Spinal cord (tissue), 10 donors: ENCODE measurements at places on chromosomes 12 and 14.
A peak's percentile ranks its signal among the peaks of the same experiment; 100 is the strongest.

DNA sequence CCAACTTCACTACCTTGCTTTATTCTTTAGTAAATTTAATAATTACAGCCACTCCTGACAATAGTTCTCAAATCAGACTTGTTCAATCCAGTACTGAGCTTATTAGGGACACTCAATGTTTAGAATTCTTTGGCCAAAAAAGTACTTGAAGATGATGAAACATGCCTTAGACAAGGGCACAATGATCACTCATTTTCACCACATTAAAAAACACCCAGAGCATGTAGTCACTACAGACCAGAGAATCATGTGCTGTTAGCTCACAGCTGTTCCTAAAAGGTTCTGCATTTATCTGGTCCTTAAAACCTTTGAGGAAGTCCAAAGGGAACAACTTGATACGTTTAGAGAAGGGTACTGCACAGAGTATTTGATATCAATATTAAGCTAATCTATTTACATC is 98.7 kb downstream of the INSM2 start:
- no peak for DNase-seq

DNA sequence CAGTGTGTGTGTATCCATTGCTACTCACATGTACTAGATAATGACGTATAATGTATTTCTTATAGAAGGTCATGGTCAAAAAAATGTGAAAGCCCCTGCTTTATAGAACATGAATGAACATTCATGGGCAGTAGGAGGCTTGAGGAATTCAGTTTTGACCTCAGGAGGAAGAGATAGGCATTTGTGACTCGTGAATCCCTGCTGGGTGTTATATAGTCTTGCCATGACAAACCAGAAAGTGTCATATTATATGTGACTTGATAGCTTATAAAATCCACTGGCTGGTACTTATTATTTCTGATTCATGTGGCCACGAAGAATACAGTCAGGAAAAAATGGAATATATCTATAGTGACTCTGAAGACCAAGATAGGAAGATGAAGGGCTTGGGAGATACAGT is 287.6 kb downstream of the CEP128 start:
- DNase-seq = no peak

- no peak for DNase-seq
These were observed 52.5 kb downstream of the SPIC start for GRCh38 chr12:101527682-101528081.

DNA sequence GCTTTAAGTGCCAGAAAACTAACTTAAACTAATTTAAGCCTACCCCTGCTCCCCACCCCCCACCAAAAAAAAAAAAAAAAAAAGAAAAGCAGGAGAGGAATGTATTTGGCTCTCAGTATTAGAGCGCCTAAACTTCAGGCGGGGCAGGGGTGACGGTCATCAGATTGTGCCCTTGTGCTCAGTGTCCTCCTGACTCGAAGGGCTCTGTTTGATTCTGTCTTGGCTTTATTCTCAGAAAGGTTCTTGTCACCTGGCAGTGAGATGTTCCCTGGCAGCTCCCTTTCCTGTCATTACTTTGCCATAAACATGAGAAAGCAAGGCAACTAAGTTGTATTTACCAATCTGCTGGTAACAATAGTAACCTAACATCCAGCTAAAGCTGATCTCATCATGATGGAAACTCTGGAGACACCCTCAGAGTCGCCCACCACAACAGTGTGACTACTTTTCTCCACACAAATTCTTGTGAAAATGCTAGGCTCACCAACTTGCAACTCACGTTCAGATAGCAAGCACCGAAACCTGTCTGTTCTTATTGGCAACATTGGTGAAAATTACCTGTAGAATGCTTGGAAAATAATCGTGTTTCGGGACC is 39.0 kb upstream of the WNK1 start:
- DNase-seq = no peak

DNA sequence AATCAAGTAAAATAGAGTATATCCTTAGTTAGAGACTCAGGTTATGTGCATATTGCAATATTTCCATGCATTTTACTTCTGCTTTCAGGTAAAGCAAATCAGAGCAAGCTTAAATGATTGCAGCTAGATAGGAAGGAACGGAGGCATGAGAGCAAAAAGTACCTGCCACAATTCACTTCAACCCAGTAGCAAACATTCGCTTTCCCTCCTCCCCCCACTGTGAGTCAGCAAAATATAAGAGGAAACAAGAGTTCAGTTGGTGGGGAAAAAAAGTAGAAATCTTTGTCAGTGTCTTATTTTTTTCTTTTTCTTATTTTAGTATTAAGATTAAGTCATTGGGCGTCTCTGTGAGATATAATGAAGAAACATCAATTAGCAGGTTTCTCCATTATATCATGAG is 475.4 kb downstream of the NPAS3 start:
- DNase-seq = no peak

GRCh38 chr14:25400607-25401206 is 350.8 kb upstream of the STXBP6 start:
- peak; percentile 80 for DNase-seq

DNA sequence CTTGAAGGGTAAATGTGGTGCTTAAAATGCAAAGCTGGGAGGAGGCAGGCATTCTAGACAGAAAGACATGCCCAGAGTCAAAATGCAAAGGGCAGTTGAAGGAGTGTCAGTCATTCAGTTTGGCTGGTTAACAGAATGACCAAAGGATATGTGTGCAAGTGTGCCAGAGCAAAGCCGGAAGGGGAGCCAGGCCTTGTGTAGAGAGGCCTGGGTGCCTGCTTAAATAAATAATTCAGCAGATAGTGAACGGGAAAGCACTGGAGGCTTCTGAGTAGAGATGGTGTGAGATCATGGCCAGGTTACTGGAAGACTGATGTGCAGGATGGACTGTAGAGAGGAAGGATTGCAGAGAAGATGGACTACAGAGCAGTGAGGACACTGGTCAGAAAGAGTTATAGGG is 244.9 kb downstream of the PRKD1 start:
- no peak for DNase-seq

GRCh38 chr14:45686771-45687170 is 433.8 kb upstream of the MIS18BP1 start:
- DNase-seq = no peak

GRCh38 chr12:13562915-13563742 is 366.6 kb downstream of the EMP1 start:
- DNase-seq = no peak

GRCh38 chr12:125381373-125381772 is 316.1 kb downstream of the AACS start:
- no peak for DNase-seq

GRCh38 chr12:46219877-46220655 is 48.8 kb downstream of the SLC38A1 start:
- DNase-seq = no peak

- DNase-seq = no peak
These were observed 9.5 kb downstream of the TBX3 start for GRCh38 chr12:114674251-114675047.

DNA sequence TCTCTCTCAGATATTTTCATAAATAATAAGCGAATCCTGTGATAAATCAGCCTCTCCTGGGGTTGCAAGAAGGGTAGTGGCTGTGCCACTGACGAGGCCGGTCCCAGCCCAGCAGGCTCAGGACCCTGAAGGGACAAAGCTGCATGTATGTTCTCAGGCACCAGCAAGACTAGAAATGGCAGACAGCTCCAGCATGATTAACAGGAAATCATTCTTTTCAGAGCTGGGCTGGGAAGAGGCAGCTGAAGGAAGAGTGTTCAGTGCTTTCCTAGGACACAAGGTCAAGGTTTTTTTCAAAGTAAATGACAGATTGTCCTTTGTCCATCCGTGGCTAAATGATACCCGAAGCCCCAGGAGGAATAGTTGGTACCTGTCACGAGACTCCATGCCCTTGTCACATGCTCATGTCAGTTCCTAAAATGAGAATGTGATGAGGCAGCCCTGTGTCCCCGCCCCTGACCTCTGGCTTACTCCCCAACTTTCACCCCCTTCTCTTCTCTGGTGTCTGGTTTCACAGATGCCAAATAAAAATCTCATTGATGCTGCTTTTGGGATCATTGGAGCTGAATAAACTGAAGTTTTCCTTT is 65.1 kb downstream of the PPP1R36 start:
- no peak for DNase-seq

GRCh38 chr14:94381149-94382030 is 7.0 kb downstream of the SERPINA1 start:
- no peak for DNase-seq

DNA sequence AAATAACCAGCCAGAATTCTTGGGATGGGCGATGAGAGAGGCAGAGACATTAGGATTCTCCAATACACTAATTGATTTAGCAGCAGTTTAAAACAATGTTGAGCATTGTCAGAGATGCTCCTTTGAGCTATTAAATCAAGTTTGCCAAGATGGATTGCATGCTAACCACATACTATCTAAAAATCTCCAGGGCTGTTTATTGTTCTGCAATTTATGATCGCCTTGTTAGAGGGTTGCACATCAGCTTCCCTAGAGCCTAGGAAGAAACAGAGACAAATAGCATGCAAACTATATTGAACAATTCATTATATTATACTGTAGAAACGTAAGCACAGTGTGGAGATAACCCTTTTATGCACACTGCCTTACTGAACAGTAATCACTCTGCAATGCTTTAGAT is 599.9 kb downstream of the SOX5 start:
- peak; percentile 32 for DNase-seq

DNA sequence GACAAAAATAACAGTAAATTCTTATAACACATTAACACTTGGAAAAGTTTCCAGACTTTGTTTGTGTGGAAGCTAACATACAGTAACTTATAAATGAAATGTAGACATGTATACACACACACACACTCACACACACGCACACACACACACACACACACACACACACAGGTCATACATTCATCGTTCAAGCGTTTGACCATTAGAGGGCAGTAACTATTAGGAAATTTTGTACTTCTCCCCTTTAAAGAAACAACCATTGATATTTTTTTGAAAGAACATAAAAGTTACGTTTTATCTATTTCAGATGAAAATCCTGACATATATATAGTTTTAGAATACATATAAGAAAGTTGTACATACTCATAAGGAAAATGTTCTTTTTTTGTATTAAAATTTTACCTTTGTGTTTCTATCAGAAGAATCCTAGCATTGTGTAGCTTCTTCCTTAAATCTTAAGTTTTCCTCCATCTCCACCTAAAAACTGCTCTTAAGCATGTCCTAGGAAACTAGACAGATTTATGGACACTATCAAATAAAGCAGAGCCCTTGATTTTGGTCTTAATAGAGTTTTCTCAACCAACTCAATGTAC is 29.0 kb downstream of the PTPRQ start:
- peak; percentile 5 for DNase-seq

- no peak for DNase-seq
These were observed 79.5 kb downstream of the RPS29 start for GRCh38 chr14:49506650-49507049.

- no peak for DNase-seq
These were observed 8.4 kb upstream of the EID3 start for GRCh38 chr12:104294927-104295668.

- no peak for DNase-seq
These were observed 35.2 kb downstream of the SLC8B1 start for GRCh38 chr12:113299619-113300237.

- DNase-seq = no peak
These were observed 77.0 kb upstream of the PLEKHG7 start for GRCh38 chr12:92625639-92626310.

- no peak for DNase-seq
These were observed 2.4 kb downstream of the ULK1 start for GRCh38 chr12:131896811-131897270.

- no peak for DNase-seq
These were observed 14.9 kb downstream of the EML1 start for GRCh38 chr14:99808154-99808505.

DNA sequence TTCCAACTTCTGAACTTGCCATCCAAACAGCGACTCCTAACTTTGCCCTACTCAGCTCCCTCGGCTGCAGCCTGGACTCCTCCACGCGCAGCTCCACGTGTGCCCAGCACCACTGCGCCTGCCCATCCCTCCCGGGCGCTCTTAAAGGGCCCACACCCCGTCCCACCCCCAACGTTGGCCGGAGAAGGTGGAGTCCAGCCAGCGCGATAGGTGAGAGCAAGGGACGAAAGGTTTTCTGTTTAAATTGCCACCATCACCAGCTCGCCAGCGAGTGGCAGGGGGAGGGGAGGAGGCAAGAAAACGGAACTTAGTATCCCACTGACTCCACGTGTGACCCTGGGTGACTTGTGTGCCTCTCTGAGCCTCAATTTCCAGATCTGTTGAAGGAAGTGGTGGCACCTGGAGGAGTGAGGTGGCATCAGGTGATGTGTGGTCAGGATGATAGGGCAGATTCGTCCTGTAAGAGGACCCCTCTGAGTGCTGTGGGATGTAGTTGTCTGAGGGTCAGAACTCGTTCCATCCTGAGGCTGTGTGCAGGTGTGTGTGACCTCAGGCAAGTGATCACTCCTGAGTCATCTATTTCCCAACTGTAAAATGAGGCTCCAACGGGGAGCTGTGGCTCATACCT is 59.7 kb downstream of the TRPV4 start:
- no peak for DNase-seq

DNA sequence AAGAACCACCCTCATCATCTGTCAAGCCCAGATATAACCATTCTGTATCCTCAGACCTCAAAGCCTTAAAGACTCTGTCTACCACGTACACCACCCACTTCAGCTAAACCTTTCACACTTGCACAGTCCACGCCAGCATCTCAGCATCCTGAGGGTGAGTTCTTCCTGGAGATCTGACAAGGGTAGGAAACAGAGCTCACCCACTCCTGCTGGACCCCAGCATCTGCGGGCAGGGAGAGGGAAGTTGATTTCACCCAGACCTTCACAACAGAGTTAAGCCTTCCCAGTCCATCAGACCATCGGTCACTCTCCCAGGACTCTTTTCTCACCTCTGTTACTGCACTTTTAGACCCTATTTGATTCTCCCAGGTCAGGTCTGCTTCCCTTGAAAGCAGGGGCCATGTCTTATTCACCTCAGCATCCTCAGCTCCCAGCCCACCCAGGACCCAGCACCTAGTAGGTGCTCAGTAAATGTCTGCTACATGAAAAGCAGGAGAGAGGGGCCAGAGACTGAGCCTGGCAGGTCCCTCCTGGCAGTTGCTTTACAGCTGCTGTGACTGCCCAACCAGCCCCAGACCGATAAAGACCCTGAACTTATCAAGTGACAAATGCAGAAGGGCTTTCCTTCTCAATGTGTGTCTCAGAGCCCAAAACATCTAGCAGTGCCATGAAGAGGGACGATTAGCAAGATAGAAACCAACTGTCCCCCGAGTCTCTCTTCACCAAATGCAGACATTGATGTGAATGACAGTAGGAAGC is 34.1 kb downstream of the ANO2 start:
- DNase-seq = no peak

GRCh38 chr12:22491034-22491433 is 53.3 kb downstream of the C2CD5 start:
- DNase-seq = no peak

DNA sequence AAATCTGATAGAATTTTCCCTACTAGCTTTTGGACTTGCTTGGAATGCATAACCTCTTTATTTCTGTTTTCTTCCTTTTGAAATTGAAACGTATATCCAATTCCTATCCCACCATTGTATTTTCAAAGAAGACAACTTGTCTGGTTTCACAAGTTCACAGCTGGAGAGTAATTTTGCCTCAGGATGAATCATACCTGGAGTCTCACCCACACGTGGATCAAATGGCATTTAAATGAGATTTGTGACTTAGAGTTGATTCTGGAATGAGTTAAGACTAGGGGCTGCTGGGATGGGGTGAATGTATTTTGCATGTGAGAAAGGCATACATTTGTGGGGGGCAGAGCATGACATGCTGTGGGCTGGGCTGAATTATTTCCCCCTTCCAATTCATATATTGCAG is 516.5 kb upstream of the MGAT4C start:
- no peak for DNase-seq

GRCh38 chr12:104665296-104665695 is 208.5 kb downstream of the CHST11 start:
- DNase-seq = no peak
